Activated CD4-positive, CD25-positive, alpha-beta regulatory T cell treated with anti-CD3 and anti-CD28 coated beads, Interleukin-2, amount 50 U/mL, for 16 hours (primary cell): ENCODE measurements at places on chromosomes 11 and 22.

DNA sequence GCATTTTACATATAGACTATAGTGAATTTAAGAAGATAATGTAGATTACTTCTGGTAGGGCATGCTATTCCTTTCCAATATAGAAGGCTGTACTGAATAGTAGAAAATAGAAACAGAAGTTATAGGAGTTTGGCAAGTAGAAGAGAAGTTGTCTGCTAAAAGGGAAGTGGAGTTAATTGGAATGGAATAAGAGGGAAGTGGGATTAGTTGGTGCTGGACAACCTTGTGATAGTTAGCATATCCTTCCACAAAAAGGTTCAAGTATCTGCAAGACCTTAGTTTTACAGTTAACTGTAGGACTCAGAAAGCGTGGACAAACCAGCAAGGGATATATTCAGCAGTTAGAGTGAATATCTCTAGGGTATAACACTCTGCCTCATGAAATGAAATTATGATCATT is 185.5 kb downstream of the SWAP70 start:
- no peak for DNase-seq

- no peak for DNase-seq
Measured at GRCh38 chr22:28018461-28018927, 99.4 kb upstream of the PITPNB start.

DNA sequence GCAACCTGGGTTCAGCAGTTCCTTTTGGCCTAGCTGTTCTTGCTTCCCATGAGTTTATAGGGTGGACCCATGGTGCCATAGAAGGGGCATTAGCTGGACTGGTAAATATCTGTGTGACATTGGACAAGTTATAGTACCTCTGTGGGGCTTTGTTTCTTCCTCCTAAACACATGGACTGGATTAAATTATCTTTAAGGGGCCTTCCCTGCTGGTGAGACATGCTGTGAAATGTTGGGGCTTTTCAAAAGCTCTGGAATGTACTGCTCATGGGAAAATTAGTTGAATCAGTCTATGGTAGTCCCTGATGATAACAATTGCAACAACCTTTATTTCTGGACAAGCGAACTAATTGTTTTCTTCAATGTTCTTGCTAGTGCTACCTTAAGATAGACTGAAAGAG is 276.2 kb downstream of the BLID start:
- no peak for DNase-seq

DNA sequence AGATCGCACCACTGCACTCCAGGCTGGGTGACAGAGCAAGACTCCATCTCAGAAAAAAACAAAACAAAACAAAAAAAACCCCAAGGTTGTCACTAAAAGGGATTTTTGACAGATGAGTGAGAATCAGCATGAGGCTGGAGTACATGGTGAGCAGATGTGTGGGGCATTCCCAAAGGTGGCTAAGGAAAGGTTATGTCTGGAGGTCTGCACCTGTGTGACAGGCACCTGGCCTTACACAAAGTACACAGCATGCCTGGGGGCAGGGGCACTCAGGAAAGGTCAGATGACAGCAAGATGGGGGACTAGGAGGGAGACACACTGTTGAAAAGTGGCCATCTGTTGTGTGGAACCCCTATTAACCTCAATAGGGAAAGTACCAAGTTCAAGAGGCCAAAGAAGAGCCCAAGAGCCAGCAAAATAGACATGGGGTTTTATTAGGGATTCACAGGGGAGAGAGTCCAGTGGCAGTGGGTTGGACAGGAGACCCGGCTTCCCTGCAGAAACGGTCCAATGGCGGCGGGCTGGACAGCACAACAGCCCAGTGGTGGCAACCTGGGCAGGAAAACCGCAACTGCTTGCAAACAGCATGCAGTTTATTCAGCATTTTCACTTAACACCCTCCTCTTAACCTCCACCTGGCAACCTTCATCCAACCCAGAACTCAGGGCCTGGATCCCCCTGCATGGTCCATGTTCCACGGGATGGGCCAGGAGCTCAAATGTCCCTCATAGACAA is 101.1 kb downstream of the MICAL2 start:
- DNase-seq, result no peak

DNA sequence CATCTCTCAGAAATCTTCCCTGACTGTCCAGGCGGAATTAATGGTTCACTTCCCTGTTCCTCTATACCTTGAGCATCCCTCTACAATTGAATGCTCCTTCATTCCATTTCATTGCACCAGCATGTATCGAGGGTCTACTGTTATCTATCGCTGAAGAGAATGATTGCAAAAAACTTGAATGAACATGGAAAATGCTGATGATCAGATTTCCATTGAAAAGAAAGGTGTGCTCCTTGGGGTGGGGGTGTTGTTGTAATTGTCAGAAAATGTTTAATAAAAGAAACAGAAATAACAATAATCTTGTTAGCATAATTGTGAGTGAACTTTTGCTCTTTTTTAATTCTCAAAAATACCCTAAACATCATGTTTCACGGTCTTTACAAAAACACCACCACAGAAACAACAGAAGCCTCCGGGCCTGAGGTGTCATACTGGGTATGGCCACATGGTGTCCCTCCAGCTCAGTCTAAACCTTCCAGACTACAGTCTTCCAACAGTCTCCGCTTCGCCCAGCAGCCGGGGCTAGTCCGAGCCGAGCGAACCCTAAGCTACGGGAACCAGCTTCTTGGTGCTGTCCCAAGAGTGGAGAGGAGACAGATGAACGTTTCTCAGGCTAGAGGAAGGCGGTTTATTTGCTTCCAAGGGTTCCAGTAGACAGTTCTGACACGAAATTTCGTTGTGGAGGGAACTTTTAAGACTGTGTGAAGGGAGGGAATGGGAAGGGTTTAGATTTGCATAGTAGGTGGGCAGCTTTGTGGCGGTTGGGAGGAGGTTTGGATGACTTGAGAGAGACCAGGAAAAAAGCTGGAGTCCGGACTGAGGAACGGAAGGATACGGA is 75.8 kb upstream of the ZBED5 start:
- peak; percentile 54 for DNase-seq

DNA sequence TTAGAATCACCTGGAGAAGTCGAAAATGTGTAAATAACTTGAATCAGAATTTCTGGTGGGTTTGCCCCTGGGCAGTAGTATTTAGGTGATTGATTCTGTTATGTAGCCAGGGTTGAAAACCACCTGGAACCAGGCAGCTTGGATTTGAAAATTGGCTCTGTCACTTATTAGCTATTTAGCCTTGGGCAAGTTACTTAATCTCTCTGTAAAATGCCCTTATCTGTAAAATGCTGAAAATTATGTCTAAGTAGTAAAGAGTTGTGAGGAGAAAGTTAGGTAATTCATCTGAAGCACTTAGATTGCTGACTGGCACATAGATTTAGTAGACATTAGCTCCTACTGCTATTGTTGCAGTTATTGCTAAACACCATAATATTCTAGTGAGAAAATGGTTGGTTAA is 49.3 kb downstream of the PPME1 start:
- no peak for DNase-seq

- DNase-seq, result no peak
Measured at GRCh38 chr22:49476176-49476575, 351.5 kb downstream of the BRD1 start.

DNA sequence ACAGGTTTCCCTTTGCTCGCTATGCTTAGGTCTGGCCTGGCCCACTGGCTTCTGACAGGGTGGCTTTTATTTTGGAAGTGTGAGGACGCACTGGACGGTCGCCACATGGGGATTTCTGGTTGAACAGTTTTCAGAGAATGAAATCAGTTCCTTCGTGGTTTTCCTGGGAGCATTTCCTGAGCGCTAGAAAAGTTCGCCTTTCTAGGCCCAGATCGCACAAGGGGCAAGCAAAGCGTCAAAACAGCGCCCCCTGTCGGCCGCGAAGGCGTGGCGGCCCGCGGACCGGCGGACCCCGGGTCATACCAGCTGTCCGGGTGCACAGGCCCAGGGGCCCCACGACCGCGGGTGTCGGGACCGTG is 12.7 kb upstream of the CYP2R1 start:
- peak; percentile 72 for DNase-seq

GRCh38 chr11:73242251-73243092 is 24.4 kb downstream of the P2RY2 start:
- peak; percentile 51 for DNase-seq
